ENCODE measurements at places on chromosomes 1 and 21. TPM values are rescaled to one million over a fixed set of nuclear protein-coding genes. Genes with fewer than 3 reads are reported as not detected.

- DNase-seq, result no peak
- H3K27ac ChIP-seq, result no peak overlapping the region
- peaks cover 20% of the 10 kb centered on the region for H3K27me3 ChIP-seq
- H3K4me3 ChIP-seq, result no peak overlapping the region
- H3K36me3 ChIP-seq, result no peaks in the 10 kb centered on the region
These were observed 43.5 kb downstream of the ALPL start for GRCh38 chr1:21552715-21553114.

DNA sequence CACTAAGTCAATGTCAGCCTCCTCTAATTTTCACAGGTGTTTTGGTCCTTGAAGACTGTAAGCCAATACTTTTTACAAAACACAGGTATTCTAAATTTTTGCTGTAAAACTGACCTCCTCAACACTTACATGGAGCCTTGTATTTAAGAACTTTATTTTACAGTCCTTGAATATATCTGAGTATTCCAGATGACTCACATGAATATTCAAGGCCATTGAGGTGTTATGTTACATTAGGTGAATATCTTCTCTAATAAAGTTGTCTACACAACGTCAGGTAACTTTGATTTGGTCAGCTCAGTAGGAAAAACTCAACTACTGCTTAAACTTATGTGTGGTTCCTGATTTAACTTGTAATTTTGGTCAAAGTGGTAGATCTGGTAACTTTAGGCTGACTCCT lies 254.2 kb downstream of the OLFM3 start:
- H3K4me1 ChIP-seq, result peaks cover 12% of the 10 kb centered on the region
- no peaks in the 10 kb centered on the region for H3K36me3 ChIP-seq
- no peaks in the 10 kb centered on the region for H3K27me3 ChIP-seq
- no peak overlapping the region for H3K27ac ChIP-seq
- DNase-seq, result no peak

DNA sequence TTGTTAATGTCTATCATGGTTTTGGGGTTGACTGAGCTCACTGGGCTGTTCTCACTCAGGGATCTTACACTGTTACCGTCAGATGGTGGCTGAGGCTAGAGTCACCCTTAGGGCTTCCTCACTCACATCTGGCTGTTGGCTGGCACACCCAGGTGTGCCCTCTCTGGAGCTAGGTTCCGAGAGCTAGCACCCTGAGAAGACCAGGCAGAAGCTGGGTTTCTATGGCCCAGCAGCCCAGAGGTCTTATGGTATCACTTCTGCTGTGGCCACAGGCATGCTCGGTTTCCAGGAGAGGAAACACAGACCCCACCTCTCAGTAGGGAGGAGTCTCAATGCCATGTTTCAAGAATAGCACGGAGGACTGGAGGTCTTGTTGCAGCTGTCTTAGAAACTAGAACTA lies 20.7 kb upstream of the KIF1B start:
- H3K27ac ChIP-seq, result no peak overlapping the region
- H3K4me3 ChIP-seq, result no peak overlapping the region
- H3K4me1 ChIP-seq, result peaks cover 2% of the 10 kb centered on the region
- H3K36me3 ChIP-seq, result no peaks in the 10 kb centered on the region

DNA sequence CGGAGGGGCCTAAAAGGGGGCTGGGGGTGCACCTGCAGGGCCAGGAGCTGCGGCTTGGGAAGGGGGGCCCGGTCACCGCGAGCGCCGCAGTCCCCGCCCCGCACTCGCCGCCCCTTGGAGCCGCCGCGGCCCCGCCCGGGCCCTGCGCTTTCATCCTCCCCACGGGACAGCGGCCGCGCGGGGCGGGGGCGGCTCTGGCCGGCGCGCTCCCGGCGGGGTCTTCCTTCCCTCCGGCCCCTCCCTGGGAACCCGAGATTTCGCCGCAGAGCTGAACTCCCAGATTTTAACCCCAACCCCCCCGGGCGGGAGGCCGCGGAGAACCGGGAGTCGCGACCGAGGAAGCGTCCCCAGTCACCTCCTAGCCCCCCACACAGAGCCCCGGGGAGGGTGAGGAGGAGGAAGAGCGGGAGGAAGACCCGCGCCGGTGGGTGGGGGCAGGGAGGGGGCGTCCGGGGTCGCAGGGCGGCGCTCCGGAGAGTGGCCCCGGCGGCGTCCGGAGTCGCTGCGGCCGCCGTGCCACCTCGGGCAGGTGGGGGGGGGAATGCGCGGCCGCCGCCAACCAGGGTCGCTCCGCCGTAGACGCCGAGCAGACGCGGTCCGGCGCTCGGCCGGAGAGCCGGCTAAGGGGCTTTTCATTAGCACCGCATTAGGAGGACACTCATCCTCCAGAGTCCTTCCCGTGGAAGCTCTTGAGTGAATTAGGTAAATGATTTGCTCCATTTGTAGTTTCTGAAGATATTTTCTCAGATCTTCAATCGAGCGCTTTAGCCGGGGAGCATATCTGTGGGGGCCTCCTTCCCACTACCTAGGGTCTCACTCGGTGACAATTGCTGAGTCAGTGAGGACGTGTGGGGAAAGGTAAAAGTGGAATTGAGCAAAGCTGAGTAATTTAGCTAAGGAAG lies 31.6 kb upstream of the NFIA start:
- peak overlapping the region; percentile 83 for H3K27ac ChIP-seq
- peaks cover 9% of the 10 kb centered on the region for H3K4me1 ChIP-seq
- no peaks in the 10 kb centered on the region for H3K36me3 ChIP-seq
- no peak for DNase-seq
- peak overlapping the region; percentile 73 for H3K4me3 ChIP-seq
- H3K27me3 ChIP-seq, result peaks cover 62% of the 10 kb centered on the region

- no peak overlapping the region for H3K4me3 ChIP-seq
- H3K27ac ChIP-seq, result no peak overlapping the region
- DNase-seq, result no peak
- no peaks in the 10 kb centered on the region for H3K4me1 ChIP-seq
These were observed 179.3 kb downstream of the CACNA1E start for GRCh38 chr1:181662606-181663005.

- no peak for DNase-seq
- no peak overlapping the region for H3K4me3 ChIP-seq
- H3K27ac ChIP-seq, result no peak overlapping the region
- H3K27me3 ChIP-seq, result no peaks in the 10 kb centered on the region
These were observed 74.7 kb downstream of the RGS18 start for GRCh38 chr1:192232817-192233417.

ADAMTSL4 gene
- total RNA-seq, result 6.9 TPM

TRABD2B gene
- 14.5 TPM for total RNA-seq

MX2 gene
- total RNA-seq, result 0.69 TPM
